Fibroblast of skin of abdomen (primary cell): ENCODE measurements at places on chromosomes 3 and 15.

DNA sequence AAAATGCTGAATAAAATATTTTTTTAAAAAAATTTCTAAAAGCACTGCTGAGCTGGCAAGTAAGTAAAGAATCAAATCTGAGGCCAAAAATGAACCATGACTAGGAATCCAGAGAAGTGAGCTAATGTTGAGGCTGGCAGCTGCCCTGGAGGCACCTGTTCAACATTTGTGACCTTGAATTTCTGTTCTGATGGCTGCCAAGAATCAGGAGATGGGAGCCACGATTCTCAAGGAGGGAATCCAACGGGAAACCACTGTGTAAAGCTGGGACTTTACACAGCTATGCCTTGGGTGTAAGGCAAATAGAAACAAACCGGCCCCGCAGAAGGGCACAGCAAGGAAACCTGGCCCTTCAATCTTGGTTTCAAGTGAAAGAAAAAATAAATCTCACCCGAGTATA is 22.7 kb downstream of the HEG1 start:
- no peak for DNase-seq

DNA sequence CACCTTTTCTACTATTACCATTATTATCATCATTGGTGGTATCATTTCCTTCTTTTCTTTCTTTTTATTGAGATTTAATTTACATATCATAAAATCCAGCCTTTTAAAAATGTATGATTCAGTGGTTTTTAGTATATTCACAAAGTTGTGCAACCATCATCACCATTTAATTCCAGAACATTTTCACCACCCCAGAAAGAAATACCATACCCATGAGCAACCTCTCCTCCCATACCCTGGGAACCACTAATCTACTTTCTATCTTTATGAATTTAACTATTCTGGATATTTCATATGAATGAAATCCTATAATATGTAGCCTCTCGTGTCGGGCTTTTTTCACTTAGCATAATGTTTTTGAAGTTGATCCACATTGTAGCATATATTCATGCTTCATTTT is 29.1 kb downstream of the AAGAB start:
- peak; percentile 75 for DNase-seq

GRCh38 chr3:133428552-133428951 is 28.7 kb downstream of the BFSP2 start:
- DNase-seq, result no peak

DNA sequence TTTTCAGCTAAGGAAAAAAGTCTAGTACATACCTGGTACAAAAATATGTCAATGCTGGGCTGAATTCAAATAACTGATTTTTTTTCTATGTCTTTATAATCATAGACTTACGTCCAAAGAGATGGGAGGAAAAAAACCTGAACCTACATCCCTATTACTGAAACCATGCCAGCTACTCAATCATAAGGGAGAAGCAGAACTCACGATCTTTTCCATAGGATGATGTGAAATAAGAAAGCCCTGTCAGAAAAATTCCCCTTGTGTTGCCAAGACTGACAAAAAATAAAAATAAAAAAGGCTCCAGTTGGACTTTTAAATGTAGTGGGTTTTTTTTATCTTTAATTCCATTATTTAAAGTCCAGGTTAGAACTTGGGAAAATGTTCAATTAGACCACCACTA is 3.3 kb downstream of the MSL2 start:
- DNase-seq, result no peak

DNA sequence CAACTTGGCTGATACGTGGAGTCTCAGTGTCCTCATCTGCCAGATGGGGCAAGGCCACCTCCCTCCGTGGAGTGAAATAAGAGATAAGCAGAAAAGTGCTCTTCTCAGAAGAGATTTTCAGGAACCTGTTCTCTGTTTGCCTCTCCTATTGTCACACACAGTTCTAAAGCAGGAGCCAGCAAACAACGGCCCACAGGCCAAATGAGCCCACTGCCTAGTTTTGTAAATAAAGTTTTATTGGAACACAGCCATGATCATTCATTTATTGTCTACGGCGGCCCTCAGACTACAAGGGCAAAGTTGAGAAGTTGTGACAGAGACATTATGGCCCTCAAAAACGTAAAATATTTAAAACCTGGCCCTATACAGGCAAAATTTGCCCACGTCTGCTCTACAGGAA is 256.8 kb upstream of the IGF1R start:
- DNase-seq, result no peak

GRCh38 chr15:34889476-34889875 is 80.1 kb downstream of the AQR start:
- DNase-seq, result peak; percentile 31
